Neural progenitor cell (in vitro differentiated cells): ENCODE measurements at places on chromosomes 7 and 10.

DNA sequence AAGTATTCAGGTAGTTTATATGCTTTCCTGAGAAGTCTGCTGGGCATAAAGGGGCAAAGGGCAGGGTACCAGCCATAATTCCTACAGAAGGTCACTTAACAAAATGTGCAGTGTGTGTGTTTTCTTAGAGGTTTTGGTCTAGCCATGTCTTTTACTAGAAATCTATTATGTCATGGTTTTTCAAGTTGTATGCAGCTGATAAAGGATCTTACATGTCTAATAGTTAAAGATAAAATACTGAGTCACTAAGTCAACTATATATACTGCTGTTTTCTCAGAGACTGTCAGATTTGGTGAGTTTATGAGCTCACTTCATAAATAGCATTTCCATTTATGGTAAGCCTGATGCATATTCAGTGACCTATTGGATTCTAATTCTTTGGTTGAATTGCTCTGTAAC, 7.7 kb downstream of the CASP2 start:
- H3K36me3 ChIP-seq = peaks cover 28% of the 10 kb centered on the region
- H3K4me3 ChIP-seq = no peak overlapping the region
- H3K4me1 ChIP-seq = peaks cover under 1% of the 10 kb centered on the region
- DNase-seq = no peak
- no peak overlapping the region for H3K27ac ChIP-seq
- H3K27me3 ChIP-seq = no peaks in the 10 kb centered on the region

DNA sequence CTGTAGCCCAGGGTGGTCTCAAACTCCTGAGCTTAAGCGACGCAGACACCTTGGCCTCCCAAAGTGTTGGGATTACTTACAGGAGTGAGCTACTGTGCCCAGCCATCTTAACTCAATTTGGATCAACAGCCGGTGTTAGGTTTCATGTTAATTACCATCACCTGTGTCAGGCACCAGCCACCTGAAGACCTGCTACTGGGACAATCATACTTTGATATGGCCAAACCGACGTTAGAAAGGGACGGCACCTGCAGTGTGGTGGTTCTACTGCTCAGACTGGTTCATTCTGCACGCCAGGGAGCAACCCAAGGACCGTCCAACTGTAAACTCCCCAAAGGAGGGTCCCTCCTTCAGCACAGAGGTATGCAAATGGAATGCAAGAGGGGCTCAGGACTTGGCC, 74.2 kb upstream of the CYTH3 start:
- DNase-seq = peak; percentile 13
- H3K36me3 ChIP-seq = no peaks in the 10 kb centered on the region
- no peak overlapping the region for H3K27ac ChIP-seq
- no peaks in the 10 kb centered on the region for H3K4me1 ChIP-seq
- H3K4me3 ChIP-seq = no peak overlapping the region

GRCh38 chr10:129483430-129484010, 16.5 kb downstream of the MGMT start:
- no peaks in the 10 kb centered on the region for H3K27me3 ChIP-seq
- H3K36me3 ChIP-seq = peaks cover 5% of the 10 kb centered on the region
- no peaks in the 10 kb centered on the region for H3K4me1 ChIP-seq
- no peak overlapping the region for H3K27ac ChIP-seq
- DNase-seq = no peak
- no peak overlapping the region for H3K4me3 ChIP-seq

DNA sequence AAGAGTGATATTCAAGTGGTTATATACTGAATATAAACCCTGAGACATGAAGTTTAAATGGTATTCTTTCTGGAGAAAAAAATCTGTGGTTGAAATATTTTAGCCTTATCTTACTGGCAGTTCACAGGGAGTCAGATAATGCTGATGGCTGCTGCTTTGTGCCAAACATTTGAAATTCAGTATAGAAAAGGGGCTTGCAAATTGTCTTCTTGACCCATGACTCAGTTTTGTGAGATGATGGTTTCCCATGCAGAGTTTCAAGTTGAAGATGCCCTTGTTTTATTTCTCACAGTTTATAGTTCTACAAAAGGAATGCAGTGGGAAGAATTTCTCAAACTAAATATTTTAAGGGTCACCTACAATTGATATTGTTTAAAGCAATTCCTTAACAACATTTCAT, 251.1 kb upstream of the MEOX2 start:
- no peak overlapping the region for H3K4me3 ChIP-seq
- no peaks in the 10 kb centered on the region for H3K4me1 ChIP-seq
- no peak overlapping the region for H3K27ac ChIP-seq
- DNase-seq = no peak

- DNase-seq = no peak
- H3K27ac ChIP-seq = no peak overlapping the region
- no peak overlapping the region for H3K4me3 ChIP-seq
- no peaks in the 10 kb centered on the region for H3K36me3 ChIP-seq
- H3K27me3 ChIP-seq = no peaks in the 10 kb centered on the region
- no peaks in the 10 kb centered on the region for H3K4me1 ChIP-seq
Measured at GRCh38 chr10:34153663-34154382, 661.3 kb downstream of the PARD3 start.

DNA sequence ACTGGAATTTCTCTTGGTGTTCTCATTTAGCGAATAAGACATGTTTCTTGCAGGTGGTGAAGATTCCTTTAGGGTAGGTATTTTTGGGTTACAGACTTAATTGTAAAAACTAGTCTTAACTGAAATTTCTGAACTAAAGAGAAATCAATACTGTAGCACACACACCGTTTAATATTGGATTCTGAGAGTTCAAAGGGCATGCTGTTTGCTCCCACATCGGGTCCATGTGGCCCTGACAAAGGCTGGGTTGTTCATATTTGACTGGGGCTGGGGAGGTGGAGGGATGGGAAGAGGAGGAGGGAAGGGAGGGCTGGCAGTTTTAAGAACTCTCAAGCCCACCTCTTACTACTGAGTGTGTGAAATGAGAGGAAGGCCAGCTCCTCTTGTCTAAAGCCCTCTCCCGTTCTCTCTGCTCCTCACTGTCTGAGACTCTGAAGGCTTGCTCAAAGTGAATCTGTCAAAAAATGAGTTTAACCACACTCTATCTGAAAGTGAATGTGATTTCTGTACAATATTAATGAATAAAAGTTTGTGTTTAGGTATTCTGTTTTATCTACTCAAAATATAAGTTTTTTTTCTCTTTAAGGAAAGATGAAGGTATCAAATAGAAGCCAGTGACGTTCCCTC, 40.0 kb upstream of the RHEB start:
- H3K27ac ChIP-seq = no peak overlapping the region
- no peak overlapping the region for H3K4me3 ChIP-seq
- H3K4me1 ChIP-seq = no peaks in the 10 kb centered on the region
- no peaks in the 10 kb centered on the region for H3K27me3 ChIP-seq

- peak overlapping the region; percentile 4 for H3K4me3 ChIP-seq
- H3K36me3 ChIP-seq = no peaks in the 10 kb centered on the region
- no peak overlapping the region for H3K27ac ChIP-seq
- H3K27me3 ChIP-seq = peaks cover 100% of the 10 kb centered on the region
- H3K4me1 ChIP-seq = peaks cover 18% of the 10 kb centered on the region
- DNase-seq = peak; percentile 60
Measured at GRCh38 chr10:100729862-100730724, 15.3 kb upstream of the PAX2 start.

GRCh38 chr7:112869111-112869774, 79.0 kb upstream of the TMEM168 start:
- H3K4me3 ChIP-seq = no peak overlapping the region
- H3K27me3 ChIP-seq = no peaks in the 10 kb centered on the region
- peak; percentile 53 for DNase-seq
- H3K27ac ChIP-seq = no peak overlapping the region
- no peaks in the 10 kb centered on the region for H3K36me3 ChIP-seq

GRCh38 chr7:158403013-158403821, 184.4 kb downstream of the PTPRN2 start:
- H3K4me1 ChIP-seq = no peaks in the 10 kb centered on the region
- H3K27me3 ChIP-seq = no peaks in the 10 kb centered on the region
- no peak for DNase-seq
- H3K36me3 ChIP-seq = no peaks in the 10 kb centered on the region
- no peak overlapping the region for H3K4me3 ChIP-seq
